CD4-positive, alpha-beta T cell treated with Interleukin-1 beta for 1 hour (primary cell): ENCODE measurements at places on chromosomes 1 and 21.

- DNase-seq, result no peak
These were observed 161.4 kb upstream of the GALNT2 start for GRCh38 chr1:229905652-229906051.

GRCh38 chr1:88878731-88879130 is 12.6 kb downstream of the GTF2B start:
- DNase-seq, result no peak

GRCh38 chr1:238672262-238672661 is 714.1 kb upstream of the CHRM3 start:
- no peak for DNase-seq

GRCh38 chr1:41783189-41783639 is 135.5 kb downstream of the HIVEP3 start:
- DNase-seq, result no peak

GRCh38 chr21:14526199-14526598 is 19.9 kb downstream of the SAMSN1 start:
- no peak for DNase-seq

- peak; percentile 67 for DNase-seq
These were observed 13.6 kb downstream of the LRRC42 start for GRCh38 chr1:53959664-53960250.

DNA sequence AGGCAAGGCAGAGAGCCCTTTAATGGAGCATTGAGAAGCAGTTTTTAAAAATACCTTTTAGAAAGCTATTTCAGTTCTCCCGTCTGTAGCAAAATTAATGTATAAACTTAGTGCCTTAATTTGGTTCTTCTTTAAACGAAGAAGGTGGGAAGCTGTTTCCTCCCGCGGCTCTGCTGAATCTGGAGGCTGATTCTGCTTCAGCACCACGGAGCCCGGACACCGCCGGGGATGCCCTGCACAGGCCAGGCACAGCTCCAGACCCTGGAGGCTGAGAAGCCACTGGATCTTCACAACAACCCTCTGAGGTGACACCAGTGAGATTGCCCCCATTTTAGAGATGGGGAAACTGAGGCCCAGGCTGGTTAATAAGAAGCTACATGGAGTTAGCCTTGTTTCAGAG is 175.8 kb upstream of the VAMP3 start:
- no peak for DNase-seq

GRCh38 chr1:6962996-6963911 is 178.0 kb downstream of the CAMTA1 start:
- DNase-seq, result peak; percentile 15

- DNase-seq, result no peak
These were observed 93.1 kb upstream of the COL6A1 start for GRCh38 chr21:45888386-45889009.

DNA sequence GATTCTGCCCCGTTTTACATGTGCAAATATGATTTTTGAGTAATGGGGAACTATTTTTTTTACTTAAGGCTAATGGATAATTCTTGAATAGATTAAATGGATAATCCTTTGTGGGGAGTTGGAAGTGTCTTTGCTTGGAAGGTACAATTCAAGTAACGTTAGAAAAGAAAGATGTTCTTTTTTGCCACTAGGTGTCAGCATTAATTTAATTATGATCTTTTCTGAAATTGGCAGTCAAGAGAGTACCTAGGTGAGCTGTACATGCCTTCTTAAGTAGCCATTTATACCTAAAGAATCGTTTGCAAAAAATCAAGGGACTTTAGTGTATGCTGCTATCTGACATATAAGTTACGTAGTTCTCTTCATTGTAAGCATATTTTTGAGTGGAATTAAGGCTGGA is 2.2 kb downstream of the FBXO28 start:
- no peak for DNase-seq

- DNase-seq, result no peak
These were observed 306.0 kb upstream of the SGIP1 start for GRCh38 chr1:66227966-66228365.

DNA sequence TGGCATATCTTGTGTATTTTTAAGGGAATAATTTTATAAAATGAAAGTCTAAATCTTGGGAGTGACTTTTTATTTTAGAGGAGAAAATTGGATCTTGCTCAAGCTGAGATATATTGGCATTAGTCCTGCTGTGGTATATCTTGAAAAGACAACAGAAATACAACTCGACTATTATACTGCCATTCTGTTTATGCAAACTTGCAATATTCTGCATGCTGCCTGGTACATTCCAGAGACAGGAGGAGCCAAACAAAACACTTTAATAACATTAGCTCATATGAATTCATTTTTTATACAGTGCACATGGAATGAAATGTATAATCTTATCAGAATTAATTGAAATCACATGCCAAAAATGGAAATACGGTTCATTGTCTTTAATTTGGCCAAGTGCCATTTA is 176.0 kb upstream of the NRIP1 start:
- no peak for DNase-seq

DNA sequence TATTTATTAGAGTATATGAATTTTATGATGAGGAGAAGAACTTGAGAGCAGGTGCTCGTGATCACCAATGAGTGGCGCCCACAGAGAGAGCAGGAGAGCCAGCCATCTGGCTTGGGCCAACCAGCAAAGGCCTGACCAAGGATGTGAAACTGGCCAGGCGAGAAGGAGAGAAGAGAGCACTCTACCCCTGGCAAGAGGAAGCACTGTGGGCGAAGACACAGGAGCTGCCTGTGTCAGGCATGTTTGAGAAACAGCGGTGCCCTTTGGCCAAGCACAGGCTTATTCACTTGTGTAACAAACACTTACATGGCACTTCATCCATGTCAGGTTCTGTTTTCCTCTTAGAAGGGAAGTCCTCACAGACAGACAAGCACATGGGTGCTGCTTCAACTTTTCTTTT is 4.2 kb upstream of the SIPA1L2 start:
- peak; percentile 22 for DNase-seq

GRCh38 chr1:90989990-90990389 is 31.8 kb downstream of the ZNF644 start:
- DNase-seq, result no peak

GRCh38 chr21:46087641-46088040 is 10.3 kb upstream of the COL6A2 start:
- no peak for DNase-seq

- DNase-seq, result no peak
These were observed 5.6 kb downstream of the ATAD3B start for GRCh38 chr1:1477206-1477605.

GRCh38 chr1:198520524-198521254 is 19.8 kb downstream of the ATP6V1G3 start:
- no peak for DNase-seq

DNA sequence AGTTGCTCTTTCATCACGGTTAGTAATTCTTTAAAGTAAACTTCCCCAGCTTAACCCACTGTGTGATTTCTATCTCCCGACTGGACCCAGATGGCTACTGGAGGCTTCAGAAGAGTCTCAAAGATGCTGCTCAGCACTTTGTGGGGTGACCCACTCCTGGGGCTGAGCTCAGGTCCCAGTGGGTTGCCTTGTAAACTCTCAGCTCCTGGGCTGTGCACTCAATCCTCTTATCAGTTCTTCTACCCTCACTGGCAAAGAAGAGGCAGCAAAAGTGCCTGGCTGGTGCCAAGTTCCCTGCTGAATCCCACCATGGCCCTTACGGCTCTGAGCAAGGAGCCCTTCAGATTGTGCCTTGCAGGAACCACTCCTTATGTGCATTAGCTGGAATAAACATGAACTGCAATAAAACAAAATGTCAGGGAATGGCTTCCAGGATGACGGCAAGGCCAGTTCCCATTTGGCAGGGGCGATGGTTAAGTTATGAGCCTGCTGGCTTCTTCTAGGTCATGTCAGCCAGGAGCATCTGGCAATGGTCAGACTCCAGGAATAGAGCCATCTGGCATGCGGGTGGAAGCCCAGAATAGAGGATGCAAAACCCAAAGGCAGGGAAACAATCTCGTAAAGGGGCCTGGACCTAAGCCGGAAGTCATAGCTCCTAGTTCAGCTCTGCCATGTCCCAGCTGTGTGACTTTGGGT is 6.8 kb downstream of the MYOC start:
- no peak for DNase-seq

DNA sequence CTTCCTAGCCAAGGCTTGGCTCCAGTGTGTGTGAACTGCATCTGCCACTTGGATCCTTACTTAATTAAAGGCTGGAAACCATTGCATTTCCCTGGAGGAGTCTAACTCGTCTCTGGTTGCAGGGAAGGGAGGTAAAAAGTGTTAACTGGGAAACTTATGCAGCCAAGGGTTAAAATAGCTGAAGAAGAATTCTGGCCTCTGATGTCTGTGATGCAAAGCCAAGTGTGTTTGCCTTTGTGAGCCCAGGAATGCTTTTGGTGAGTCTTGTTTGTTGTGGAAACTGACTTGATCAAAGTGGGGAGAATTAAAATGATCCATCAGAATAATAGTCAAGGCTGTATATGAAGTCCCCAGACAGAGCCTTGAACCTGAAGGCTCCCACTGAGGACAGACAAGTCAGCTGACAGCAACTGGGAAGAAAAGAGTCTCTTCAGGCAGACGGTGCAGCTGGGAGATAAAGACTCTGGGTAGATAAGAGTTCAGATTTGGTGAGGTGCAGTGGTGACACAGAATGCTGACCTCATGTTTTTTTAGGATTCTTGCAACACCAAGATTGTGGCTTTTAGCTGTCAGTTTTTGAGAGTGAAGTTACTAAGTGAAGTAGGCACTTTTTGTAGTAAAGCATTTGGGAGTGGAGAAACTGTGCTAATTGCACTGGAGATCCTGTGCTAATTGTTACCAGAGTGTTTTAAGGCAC is 59.5 kb upstream of the WLS start:
- DNase-seq, result no peak

DNA sequence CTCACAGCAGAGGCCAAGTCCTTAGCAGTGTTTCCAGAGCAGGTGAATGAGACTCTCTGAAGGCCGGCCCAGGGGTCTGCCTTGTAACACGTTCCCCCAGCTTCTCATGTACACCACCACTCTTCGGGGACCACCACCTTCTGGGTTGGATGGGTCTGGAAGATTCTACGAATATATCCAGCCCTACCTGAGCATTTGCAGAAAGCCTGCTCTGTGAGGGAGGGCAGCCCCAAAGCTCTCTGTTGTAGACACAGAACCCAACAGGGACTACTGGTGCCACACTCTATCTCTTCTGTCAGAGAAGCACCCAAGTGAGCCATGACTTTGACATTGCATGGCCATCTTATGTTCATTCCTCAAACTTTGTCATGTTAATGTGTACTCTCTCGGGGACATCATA is 61.8 kb downstream of the CD247 start:
- no peak for DNase-seq

DNA sequence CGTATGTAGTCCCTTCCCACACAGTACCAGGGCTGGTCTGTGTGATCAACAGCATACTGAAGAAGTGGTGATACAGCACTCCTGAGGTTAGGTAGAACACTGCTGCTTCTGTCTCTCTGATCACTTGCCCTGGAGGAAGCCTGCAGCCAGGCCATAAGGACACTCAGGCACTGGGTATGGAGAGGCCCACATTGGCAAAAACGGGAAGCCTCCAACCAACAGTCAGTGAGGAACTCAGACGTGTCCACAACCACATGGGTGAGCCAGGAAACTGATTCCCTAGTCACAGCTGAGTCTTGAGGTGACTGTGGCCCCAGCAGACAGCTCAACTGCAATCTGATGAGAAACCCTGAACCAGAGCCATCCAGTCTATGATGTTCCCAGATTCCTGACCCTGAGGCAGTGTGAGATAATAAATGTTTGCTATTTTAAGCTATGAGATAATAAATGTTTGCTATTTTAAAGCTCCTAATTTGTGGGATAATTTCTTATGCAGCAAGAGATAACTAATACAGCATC is 62.5 kb downstream of the COQ8A start:
- DNase-seq, result no peak

DNA sequence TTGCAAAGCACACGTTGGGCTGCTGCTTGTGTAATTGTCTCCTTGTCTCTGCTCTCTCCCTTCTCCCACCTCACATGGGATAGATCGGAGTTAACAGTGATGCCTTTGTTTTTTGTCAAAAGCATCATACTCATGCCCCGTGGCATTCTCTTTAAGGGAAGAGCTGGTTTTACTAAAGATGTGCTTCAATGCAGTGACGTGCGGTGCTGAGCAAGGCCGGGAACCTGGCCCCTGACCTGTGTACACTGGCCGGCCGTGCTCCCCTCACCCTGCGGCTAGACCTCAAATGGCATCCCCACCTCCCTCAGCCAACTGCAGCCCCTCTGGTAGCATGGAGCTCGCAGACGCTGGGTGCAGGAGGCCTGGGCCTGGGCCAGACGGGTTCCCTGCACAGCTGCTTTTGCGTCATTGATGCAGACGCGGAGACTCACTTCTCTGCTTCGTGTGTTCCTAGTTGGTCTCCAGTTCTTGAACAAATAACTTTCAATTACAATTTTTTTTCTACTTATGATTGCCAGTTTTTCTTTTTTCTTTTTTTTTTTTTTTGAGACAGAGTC is 19.9 kb downstream of the AGPAT3 start:
- DNase-seq, result no peak

DNA sequence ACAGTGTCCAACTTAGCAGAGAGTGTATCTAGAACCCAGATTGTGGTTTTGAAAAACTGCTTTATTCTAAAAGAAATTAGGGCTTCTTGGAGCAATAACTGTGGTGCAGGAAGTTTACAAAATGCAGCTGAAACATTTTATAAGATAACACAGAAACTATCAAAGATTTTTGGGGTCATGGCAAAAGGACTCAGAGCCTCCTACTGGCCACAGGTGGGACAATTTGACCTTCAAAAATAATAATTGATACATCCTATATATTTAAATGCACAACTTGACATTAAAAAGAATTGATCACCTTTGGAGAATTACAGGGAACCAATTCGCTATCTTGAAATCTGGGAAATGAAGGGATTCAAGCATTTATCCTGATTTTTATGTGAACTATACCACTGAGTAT is 235.2 kb downstream of the RPS6KC1 start:
- DNase-seq, result no peak

- DNase-seq, result no peak
These were observed 29.9 kb upstream of the ACTL8 start for GRCh38 chr1:17725084-17725719.

GRCh38 chr1:183368213-183369108 is 49.7 kb downstream of the NMNAT2 start:
- no peak for DNase-seq

DNA sequence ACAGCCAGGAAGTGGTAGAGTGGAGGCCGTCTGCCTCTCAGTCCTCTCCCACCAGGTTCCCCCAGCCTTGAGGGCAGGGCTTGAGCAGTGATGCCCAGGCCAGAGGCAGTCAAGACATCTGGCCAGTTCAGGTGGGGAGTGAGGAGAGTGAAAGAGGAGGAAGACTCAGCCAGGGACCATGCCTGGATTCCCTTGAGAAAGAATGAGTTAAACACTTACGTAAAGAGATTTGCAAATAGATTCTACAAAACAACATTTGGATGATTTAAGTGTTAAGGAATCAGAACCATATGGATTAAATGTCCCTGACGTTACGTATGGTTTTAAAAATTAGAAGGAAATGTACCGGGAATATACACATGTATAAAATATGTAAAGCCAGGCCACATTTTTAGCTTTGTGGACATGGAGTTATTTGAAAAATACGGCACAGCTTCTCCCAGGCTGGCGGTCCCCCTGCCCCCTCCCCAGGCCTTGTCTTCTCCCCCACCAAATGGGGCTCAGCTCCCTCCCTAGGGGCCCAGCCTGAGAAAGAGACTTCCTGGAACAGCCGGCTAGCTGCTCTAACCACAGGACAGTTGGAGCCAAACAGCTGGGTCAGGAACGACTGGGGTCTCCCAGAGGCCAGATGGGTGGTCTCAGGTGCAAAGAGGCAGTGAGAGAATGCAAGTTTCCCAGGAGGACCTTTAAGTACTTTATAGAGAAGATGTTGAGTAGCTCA is 188.3 kb upstream of the EDN2 start:
- DNase-seq, result no peak

GRCh38 chr1:238143038-238143437 is 252.3 kb upstream of the ZP4 start:
- DNase-seq, result no peak
